ENCODE measurements at places on chromosomes 5 and 9. TPM values are rescaled to one million over a fixed set of nuclear protein-coding genes. Genes with fewer than 3 reads are reported as not detected.

DNA sequence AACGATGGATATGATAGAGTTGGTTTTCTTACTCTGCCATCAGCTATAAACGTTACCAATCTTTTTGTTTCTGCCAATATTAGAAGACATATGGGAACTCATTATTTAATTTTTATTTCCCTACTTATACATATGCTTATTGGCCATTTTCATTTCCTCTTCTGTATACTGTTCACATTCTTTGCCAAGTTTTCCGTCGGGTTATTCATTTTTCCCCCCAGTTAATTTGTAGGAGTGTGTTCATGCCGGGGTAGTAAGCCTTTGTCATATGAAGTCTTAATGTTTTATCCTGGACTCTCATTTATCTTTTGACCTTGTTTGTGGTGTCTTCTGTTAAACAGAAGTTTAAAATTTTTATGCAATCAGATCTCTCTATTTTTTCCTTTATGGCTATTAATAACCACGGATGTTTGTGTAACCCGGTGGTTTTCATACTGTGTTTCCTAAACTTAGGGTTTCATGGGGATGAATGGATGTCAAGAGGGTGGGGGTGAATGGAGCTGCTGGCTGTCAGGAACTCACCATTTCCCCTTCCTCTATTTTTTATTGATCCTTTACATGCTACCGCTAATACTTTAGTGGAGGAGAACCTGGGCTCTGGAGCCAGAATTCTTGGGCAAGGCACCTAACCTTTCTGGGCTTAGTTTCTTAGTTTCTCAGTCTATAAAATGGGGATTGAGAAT, 42.5 kb upstream of the PPARGC1B start:
- no peak for DNase-seq

- DNase-seq: no peak
These were observed 220.8 kb upstream of the RFX3 start for GRCh38 chr9:3746296-3747275.

DNA sequence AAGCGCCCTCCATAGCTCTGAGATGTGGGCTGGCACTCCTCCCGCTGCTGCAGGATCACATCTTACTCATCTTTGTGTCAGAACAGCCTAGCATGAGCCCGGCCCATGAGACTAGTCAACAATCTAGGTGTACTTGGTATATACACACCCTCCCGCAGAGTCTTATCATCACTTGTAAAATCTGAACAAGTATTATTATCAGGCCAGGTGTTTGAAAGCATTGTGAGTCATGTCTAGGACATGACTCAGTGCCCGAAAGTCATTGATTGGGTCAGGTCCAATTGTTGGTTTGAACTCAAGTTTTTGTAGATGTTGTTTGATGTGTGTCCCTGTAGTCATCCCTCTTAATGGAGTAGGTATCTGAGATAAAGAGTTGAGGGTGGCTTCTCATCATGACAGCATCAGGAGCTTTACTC, 108.7 kb downstream of the CFAP90 start:
- no peak for DNase-seq

GRCh38 chr5:926417-927171, 33.9 kb downstream of the TRIP13 start:
- peak; percentile 54 for DNase-seq

GRCh38 chr5:108769352-108769751, 21.7 kb downstream of the FER start:
- DNase-seq: no peak

The PCDHGC3 gene
- polyA plus RNA-seq: 97.0 TPM

The RAI14 gene
- polyA plus RNA-seq: 59.5 TPM

The TCERG1 gene
- 38.5 TPM for polyA plus RNA-seq
